ENCODE measurements at places on chromosomes 7 and 10.

DNA sequence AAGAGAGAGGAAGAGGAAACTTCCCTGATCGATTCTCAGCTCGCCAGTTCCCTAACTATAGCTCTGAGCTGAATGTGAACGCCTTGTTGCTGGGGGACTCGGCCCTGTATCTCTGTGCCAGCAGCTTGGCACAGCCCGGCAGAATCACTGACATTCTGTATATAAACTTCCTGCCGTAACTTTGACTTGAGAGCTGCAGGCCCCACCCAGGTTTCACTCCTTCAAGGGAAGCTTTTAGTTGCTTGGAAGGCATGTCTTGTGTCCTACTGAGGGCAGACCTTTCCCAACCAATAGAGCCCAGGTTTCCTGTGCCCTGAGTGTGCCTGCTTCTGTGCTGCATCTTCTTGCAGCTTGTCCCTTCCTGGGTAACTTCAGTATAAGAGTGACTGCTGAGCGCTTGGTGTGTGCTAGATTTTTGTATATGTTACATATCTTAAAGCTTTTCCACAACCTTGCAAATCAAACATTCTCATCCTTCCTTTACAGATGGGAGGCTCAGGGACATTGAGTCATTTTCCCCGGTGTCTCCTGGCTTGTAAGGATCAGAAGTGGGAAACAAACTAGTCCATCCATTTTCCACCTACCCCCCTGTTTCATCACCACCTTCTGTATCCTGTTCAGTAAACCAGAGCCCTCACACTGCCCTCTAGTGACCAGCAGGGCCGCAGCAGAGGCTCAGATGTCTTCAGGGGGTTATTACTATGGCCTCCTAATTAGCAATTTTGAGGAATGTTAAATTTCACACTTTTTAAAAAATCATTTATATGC is 225.2 kb upstream of the PRSS58 start:
- DNase-seq: no peak

- DNase-seq: no peak
Measured at GRCh38 chr7:17846935-17847334, 93.4 kb downstream of the SNX13 start.

DNA sequence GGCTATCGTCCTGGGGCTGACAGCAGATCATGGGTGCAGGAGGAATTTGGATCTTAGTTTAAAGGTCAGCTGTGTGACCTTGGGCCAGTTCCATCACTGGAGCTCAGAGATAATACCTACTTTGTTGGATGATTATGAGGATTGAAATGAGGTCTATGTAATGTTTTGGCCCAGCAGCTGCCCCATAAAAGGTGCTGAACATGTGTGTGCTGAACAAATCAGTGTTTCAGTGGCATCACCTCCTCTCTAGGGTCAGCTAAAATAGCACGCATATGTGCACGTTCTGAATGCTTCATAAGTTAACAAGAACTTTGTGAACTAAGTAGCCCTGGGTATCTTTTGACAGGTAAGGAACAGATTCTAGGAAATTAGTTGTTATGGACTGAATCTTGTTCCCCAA is 84.8 kb upstream of the LRRC18 start:
- no peak for DNase-seq

- no peak for DNase-seq
Measured at GRCh38 chr7:117010375-117011133, 57.3 kb downstream of the ST7 start.

- DNase-seq: no peak
Measured at GRCh38 chr7:26477381-26477990, 185.8 kb downstream of the SNX10 start.

- no peak for DNase-seq
Measured at GRCh38 chr7:82152858-82153257, 290.7 kb downstream of the CACNA2D1 start.

DNA sequence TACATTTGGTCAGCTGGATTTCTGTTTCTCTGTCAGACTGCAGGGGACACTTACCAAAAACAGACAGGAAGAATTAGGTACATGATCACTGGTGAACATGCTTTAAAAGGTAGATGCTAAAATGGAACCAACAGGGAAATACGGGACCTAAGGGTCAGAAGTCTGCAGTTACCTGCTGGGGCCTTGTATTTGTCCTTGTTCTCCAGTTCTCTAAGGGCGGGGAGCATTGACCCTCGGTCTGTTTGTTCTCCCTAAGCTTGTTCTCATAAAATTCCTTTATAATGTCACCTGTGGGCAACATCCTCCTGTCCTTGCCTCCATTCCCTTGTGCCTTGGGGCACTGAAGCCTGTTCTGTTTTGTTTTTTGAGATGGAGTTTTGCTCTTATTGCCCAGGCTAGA is 29.8 kb upstream of the MSMB start:
- DNase-seq: no peak

GRCh38 chr10:125050383-125050782 is 108.5 kb downstream of the ZRANB1 start:
- DNase-seq: no peak

DNA sequence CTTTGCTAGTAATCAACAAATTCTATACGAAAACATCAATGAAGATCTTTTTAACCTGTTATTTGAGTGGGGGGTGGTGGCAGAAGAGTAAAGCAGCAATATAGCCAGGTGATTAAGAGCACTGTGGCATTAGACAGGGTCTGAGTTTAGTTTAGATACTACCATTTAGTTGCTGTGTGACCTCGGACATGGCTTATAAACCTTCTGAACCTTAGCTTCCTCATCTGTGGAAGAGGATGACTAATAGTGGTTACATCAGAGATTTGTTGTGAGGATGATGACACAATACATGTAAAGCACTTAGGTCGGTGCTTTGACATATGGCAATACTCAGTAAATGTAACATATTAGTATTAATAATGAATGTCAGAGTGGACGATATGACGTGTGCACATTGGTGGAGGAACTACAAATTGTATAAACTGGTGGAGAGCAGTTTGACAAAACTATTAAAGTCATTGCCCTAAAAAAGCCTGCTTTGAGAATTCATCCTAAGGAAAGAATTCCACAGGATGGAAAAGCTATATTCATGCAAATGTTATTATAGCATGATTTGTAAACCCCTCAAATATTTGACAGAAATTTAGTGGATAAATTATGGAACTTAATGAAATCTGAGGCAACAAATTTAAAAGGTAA is 24.3 kb downstream of the SPAG6 start:
- no peak for DNase-seq

GRCh38 chr10:104767745-104768144 is 126.7 kb downstream of the SORCS3 start:
- no peak for DNase-seq

DNA sequence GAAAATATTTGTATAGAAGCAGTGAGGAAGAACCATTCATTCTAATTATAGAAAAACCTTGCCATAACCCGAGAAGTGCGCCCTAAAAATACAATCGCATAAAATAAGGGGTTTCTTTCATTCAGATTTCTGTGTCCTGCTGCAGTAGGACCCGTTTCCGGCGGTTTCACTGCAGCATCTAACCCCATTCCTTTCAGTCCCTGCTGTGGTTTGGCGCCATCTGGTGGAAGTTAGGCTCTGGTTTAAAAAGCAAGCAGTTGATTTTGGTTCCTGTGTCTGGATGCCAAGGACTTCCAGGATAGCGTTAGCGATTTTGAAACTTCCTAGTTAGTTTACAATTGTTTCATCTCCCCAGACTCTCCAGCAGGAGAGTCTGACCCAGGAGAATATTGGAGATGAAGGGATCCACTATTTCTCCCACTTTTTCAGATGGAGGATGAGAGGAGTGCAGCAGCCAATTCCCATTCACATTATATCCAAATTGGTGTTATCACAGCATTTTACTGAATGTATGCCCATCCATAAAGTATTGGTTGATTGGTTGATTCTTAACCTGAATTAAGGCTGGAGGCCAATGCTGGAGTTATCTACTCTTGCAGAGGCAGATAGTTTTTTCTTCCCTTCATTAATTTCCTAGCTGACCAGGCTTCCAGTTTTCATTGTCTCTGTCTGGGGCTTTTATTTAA is 128.8 kb upstream of the CACNA2D1 start:
- peak; percentile 77 for DNase-seq

DNA sequence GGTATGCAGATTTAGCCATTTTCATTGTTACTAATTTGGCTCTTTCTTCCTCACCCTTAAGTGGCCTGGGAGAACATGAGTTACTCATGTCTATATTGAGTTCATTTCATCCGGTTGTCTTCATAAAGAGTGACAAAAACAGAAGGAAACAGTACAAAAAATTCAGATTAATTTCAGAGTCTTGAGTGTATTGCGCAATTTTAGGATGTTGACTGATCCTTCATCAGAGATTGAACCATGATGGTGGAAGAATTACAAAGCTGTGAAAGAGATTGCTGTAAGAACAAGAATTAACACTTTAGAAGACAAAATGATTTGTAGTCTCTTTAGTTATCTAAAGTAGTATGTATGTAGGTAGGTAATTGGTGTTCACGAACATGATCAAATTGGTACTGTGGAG is 194.0 kb upstream of the PPP1R3A start:
- DNase-seq: no peak

DNA sequence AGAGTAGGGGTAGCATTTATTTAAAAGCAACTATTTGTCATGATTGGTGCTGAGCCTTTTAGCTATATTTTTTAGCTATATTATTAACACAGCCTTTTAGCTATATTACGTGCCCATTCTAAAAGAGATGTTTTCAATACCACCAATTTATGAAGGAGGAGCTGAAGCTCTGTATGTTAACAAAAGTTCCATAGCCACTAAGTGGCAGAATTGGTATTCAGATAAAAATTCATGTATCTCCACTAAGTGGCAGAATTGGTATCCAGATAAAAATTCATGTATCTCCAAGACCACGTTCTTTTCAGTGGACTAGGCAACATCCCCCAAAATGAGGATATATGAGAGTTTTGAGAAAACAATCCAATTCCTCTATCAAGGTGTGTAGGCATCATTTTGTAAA is 268.6 kb downstream of the HGF start:
- DNase-seq: no peak

DNA sequence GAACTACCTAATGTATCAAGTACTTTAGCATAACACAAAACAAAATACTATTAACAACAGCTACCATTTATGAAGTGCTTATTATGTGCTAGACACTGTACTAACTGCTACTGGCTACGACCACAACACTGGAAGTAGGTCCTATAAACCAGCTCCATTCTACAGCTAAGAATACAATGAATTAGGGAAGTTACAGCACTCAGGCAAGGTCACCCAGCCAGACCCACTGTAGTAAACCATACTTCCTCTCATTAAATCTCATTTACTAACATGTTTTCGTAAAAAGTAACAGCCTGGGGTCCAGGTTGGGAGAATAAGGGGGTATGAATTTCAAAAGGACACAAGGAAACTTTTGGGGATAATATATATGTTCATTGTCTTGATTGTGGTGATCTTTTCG is 25.4 kb downstream of the NAPEPLD start:
- DNase-seq: no peak

- no peak for DNase-seq
Measured at GRCh38 chr10:127234306-127234800, 38.0 kb upstream of the INSYN2A start.

DNA sequence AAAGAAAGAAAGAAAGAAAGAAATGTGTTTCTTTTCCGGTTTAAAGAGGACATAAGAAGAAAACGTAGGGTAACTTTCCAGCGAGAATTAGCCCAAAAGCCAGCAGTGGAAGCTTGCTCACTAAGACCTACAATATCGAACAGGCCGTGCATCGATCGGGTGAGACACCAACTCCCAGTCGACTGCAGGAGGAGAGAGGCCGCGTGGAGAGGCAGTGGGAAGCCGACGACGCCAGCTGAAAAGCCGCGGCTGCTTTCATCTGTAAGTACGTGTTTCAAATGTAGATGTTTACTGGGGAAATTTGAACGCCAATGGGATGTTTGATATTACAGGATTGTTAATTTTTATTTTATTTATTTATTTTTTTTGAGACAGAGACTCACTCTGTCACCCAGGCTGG is 28.6 kb upstream of the GIMAP8 start:
- DNase-seq: no peak

- peak; percentile 45 for DNase-seq
Measured at GRCh38 chr7:80060218-80060806, 74.3 kb upstream of the GNAI1 start.

- DNase-seq: no peak
Measured at GRCh38 chr10:128373831-128374230, 247.6 kb upstream of the MKI67 start.

DNA sequence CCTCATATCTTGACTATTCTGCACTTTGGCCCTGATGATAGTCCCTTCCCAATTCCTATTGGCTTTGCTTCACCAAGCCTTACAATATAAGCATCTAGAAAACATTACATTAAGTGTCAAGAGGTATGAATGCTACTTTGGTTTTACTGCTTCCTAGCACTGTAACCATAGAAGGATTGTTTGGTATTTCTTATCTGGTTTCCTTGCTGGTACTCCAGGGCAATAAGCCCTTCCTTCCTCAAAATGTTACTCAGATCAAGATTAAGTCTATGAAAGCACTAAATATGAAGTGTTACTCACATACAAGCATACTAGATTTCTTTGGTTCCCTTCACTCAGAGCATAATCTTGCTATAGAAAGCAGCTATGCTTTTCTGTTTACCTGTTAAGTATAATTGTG is 492.5 kb downstream of the ETV1 start:
- DNase-seq: no peak

DNA sequence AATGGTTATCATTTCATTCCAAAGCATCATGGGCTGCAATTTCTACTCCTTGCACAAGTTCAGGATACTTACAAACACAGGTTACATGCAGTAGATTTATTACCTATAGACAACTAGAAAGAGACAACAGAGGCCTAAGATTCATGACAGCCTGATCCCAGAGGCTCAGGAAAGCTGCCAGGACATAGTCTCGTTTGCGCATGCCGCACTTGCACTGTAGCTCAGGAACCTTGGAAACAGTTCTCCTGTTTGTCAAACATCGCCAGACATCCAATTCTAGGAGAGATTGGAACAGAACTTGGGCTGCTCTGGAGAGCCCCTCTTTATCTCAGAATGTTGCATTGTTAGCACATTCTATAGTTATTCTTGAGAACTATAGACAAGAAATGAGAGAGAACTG is 216.2 kb upstream of the CDC14C start:
- DNase-seq: no peak

- DNase-seq: no peak
Measured at GRCh38 chr7:125425506-125425905, 495.9 kb upstream of the POT1 start.

GRCh38 chr7:2689951-2690705 is 2.1 kb downstream of the AMZ1 start:
- DNase-seq: no peak

DNA sequence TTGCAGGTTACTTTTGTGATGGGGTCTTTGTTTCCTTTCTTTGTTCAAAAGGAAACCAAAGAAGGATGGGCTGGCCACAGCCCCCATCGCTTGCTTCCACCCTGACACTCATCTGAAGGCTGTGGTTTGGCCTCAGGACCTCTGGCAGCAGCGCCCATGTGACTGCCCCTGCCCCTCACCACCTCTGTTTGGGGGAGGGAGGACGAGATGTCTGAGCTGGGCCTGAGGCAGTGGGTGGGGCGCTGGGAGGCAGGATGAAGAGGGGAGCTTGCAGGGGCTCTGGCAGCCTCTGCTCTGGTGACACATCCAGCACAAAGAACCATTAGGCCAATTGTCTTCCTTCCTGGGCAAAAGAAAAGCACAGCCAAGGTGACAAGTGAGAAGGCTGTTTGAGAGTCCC is 15.9 kb upstream of the CHST15 start:
- DNase-seq: no peak

GRCh38 chr10:30042820-30043219 is 16.6 kb downstream of the JCAD start:
- no peak for DNase-seq
